ENCODE measurements at places on chromosomes 13 and 19.

DNA sequence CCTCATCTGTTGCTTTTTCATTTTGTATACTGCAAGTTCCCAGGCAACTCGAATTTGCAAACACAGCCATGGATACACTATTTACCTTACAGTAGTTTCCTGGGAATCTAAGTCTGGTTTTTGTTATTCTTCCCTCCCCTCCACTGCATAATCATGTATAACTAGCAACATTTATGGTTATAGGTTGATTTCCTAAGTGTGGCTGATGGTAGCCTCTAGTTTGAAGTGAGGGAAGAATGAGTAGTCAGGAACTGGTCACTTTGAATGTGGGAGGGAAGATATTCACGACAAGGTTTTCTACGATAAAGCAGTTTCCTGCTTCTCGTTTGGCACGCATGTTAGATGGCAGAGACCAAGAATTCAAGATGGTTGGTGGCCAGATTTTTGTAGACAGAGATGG is at the start of gene KCNRG:
KCNRG (plus strand) TSS at position 187 of the 400 bp plus-strand sequence; CDS start at position 237, 50 bp downstream.
- no peak for DNase-seq

DNA sequence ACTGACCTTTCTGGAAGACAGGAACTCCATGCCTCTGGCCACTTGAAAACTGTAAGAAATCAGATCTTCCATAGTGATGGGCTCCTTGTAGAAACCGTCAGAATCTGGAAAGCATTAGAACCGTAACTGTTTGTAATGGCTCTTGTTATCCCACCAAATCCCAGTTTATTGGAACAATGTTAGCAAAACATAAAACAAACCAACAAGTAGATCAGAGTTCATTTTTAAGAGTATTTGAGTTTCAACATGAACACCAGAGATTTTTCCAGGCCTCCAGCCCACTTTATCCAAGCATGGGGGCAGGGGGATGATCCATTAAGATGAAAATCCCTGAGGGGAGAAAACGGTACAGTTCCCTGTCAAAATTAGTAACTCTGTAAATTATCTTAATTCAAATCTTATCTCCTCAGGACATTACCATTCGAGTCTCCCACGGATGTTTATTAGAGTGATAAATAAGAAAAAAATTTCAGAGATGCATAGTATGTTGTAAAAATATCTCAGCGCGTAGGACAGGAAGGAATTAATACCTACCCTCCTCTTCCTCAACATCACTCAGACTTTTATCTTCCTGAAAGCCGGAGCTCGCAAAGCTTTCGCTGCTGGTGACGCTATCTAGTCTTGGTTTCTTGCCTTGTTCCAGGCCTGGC is 172.5 kb downstream of the FLT1 start:
- DNase-seq, result no peak

DNA sequence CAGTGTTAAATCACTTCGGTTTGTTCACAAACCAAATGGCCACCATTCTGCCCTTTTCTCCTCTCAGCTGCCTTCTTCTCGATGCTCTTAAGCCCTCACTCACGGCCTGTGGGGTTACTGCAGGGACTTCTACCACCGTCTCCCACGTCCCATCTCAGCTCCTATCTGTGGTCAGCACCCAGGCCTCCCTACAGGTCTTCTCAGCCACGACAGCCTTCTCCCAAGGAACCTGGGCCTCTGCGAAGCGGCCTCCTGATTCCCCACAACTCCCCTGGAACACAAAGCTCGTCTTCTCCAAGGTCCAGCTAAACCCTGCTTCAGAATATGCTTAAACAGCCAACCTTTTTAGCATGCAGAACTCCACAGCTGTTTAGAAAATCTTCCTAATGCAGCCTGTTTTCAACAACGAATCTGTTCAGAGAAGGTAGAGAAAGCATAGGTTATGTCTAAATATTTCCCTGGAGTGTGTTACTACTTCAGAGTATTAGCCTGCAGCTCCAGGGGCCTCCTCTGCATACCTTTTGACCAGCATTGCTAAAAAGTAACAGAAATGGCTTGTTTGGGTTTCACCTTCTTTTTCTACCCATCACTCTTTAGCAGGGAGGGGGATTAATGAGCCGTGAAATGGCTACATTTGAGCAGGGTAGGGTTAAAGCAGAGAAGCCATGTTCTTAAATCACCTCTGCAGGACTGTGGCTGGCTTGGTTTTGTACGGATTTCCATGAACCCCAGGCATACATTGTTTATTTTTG is 104.0 kb downstream of the COL4A2 start:
- DNase-seq, result no peak

DNA sequence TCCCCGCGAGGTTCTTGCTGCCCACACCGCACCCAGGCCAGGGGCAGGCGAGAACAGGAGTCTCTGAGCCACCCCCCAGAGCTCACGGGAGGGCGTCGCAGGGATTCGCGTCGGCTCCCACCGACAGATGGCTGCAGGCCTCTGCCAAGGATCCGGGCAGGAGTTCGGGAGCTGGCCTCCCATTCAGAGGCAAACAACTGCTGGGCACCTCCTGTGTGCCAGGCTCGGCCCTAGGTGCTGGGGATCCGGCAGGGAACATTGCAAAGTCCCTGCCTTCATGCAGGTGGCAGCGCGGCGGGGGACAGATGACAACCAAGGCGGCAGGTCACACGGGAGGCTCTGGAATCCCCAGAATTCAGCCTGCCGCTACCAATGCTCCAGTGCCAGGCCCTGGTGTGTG is 25.3 kb downstream of the LRRC4B start:
- no peak for DNase-seq

GRCh38 chr19:1254081-1254527 is 5.7 kb downstream of the MIDN start:
- DNase-seq, result peak; percentile 27

DNA sequence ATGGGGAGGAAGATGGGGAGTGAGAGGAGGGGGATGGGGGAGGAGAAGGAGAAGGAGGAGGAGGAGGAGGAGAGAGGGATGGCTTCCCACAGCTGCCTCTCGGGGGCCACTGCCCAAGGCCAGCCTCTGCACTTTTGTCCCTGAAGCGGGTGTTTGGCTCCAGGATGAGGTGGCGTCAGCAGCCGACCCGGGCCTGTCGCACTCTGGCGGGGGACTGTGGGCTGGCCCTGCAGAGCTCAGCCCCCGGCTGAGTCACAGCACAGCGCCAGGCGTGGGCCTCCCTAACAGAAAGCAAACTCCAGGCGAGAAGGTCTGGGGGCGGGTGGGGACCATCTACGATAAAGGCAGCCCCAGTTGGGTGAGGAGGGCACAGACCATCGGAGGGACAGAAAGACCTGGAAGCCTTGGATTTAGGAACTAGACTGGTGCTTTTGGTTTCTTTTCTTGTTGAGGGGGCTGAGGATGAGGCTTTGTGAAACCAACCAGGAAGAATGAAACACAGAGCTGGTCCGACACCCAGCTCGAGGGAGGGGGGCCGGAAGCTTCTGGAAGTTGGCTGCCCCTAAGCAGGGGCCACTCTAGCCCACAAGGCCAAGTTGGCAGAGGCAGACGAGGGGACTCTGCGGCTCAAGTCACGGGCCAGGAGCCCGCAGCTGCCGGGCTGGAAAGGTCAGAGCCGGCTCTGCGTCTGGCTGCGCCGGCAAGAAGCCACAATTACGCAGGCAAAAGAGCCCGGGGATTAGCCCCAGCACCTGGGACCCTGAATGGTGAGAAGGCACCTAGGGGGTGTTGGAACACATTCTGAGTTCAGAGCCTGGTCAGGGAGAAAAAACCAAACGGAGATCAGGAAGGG is 18.2 kb downstream of the LSM4 start:
- peak; percentile 61 for DNase-seq

- DNase-seq, result no peak
Measured at GRCh38 chr13:87777387-87777786, 106.2 kb downstream of the SLITRK5 start.

- DNase-seq, result no peak
Measured at GRCh38 chr13:38755793-38756192, 68.9 kb downstream of the FREM2 start.

DNA sequence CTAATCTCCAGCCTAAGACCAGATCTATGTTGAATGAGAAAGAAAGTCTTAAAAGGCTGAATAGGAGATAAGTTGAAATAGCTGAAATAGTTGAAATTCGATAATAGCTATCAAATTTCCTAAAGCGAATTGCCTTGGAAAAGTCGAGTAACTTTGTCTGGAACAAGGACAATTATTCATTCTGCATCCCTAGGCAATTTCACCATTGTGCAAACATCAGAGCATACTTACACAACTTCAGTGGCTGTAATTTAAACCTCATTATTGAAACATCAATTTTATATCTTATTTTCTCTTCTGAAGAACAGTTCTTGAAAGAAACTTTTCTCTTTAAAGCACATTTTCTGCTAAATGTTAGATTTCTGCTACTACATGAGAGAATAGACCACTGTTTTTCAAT is 13.6 kb downstream of the TNFSF13B start:
- no peak for DNase-seq

All from hippocampal formation (tissue), 2 donors.